ENCODE measurements at places on chromosomes 12 and 14.

DNA sequence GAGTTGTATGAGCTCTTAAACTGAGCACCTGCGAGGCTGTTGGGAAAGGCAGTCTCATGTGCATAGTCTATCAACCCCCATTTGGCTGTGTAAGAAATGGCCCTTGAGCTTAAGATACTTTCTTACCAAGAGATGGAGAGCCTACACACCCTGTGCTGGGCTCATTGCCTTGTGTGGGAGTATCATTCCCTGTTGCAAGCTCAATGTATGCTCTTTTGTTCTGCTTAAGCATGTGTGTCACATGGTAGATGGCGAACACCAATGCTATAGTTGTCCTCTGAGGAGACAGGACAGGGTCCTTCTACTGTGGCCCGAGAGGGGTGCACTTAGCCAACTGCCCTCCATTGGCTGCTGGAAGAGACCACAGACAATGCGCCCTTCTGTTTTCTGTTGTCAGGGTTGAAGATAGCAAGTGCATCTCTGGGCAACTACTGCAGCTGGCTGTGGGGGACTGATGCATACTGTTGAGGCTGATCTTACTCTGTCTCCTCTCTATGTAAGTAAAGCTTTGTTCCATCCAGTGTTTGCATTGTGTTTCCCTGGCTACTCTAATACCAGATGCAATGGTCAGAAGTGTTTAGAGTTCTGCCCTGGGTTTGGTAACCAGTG lies 79.5 kb downstream of the PTPRB start:
- DNase-seq: no peak

GRCh38 chr12:13591059-13591458 lies 390.3 kb downstream of the GRIN2B start:
- no peak for DNase-seq

GRCh38 chr14:94138251-94138650 lies 8.8 kb upstream of the IFI27L2 start:
- DNase-seq: no peak

DNA sequence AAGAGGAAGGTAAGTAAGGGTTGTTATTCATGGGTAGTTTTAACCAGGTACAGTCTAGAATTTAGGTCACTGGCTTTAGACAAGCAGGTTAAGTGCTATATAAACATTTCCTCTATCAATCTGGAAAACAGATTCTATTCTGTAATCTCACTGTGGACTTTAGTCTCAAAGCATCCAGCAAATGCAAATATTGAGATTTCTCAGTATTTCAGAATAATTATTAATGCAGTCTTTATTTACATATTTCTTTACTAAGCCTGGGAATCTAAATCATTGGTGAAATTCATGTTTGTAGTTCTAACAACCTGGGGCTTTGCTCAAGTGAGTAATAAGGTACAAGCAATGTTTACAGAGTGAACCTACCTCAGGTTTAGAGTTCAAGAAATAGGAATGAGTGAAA lies 61.9 kb downstream of the SLC41A2 start:
- no peak for DNase-seq

- no peak for DNase-seq
These were observed 10.8 kb upstream of the BCDIN3D start for GRCh38 chr12:49853671-49854070.

- no peak for DNase-seq
These were observed 17.6 kb upstream of the STK38L start for GRCh38 chr12:27226407-27226929.

DNA sequence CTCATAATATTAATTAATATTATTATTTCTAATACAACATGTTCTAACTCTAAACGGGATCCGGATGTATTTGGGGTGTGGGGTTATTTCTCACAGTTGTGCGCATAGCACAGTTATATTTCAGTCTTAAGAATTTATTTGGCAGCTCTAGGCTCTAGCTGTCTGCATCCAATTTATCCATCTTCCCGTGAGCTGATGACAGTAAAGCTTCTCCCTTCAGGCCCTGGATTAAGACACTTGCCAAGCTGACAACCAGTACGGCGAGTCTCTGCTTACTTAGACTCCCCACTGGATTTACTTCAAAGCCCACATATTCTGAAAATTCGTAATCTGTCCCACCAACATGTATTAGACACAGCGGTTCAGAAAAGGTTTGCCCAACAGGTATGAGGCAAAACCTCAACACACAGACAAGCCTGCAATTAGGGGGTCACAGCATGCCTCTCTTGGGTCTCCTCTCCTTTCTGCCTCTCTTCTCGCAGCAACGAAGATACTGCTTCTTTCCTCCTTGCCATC lies 232.9 kb upstream of the TMTC1 start:
- DNase-seq: no peak

DNA sequence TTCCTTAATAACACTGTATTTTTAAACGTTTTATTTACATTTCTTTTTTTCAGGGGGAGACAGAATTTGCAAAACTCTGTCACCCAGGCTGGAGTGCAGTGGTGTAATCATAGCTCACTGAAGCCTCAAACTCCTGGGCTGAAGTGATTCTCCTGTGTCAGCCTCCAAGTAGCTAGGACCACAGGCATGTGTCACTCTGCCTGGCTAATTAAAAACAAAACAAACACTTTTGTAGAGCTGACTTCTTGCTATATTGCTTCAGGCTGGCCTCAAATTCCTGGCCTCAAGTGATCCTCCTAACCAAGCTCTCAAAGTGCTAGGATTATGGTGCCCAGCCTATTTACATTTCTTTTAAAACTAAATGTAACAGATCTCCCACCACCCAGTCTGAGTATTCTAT lies 12.7 kb downstream of the CPSF6 start:
- DNase-seq: no peak

DNA sequence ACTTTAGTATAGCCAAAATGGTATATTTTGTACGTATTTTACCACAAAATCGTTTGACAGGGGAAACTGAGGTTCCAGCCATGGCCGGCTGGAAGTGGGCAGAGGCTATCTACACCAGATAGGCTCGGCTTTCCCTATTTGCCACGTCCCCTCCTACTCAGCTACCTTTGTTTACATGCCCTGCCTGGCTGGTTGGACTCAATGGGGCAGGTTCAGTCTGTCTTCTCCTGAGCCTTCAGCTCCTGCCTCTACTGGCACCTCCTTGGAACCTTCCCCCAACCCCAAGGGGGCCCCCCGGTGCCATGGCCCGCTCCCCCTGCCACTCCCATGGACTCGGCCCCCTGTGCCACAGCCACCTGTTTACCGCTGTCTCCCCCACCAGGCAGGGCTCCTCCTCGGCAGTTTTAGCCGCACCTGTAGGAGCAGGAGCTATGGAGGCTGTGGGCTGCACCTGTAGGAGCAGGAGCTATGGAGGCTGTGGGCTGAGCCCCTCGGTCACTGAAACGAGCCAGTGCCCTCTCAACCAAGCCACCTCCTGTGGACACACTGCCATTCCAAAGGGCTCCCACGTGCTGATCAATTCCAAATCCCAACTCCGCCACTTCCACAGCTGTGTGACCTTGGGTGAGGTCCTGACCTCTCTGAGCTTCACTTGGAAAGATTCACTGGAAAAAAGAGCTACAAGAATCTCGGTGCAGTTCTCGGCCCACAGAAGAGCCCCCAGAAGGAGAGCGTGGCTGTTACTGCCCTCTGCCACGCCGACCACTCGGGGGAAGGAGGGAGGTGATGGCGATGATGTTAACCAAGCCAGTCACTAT lies 62.2 kb downstream of the NCOR2 start:
- DNase-seq: no peak

- no peak for DNase-seq
These were observed 11.2 kb upstream of the BTG1 start for GRCh38 chr12:92156704-92157395.

GRCh38 chr12:87847147-87847546 lies 182.1 kb downstream of the C12orf50 start:
- peak; percentile 46 for DNase-seq

DNA sequence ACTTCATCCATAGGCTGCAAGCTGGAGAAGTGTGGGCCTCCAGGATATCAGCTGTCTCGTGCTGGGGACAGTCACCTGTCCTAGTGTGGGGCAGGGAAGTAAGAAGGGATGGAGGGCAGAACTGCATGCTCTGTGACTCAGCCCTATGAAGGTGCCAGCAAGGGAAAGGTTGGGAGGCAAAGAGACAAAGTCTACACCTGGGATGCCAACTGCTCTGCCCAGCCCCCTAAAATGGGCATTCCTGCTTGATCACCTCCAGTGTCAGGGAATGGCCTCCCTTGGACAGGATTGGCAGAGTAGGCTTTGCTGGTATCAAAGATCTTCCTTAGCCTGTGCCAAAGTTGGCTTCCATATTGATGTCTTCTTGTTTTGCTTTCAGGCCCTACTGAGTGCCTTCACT lies 335.0 kb downstream of the BCL11B start:
- no peak for DNase-seq

DNA sequence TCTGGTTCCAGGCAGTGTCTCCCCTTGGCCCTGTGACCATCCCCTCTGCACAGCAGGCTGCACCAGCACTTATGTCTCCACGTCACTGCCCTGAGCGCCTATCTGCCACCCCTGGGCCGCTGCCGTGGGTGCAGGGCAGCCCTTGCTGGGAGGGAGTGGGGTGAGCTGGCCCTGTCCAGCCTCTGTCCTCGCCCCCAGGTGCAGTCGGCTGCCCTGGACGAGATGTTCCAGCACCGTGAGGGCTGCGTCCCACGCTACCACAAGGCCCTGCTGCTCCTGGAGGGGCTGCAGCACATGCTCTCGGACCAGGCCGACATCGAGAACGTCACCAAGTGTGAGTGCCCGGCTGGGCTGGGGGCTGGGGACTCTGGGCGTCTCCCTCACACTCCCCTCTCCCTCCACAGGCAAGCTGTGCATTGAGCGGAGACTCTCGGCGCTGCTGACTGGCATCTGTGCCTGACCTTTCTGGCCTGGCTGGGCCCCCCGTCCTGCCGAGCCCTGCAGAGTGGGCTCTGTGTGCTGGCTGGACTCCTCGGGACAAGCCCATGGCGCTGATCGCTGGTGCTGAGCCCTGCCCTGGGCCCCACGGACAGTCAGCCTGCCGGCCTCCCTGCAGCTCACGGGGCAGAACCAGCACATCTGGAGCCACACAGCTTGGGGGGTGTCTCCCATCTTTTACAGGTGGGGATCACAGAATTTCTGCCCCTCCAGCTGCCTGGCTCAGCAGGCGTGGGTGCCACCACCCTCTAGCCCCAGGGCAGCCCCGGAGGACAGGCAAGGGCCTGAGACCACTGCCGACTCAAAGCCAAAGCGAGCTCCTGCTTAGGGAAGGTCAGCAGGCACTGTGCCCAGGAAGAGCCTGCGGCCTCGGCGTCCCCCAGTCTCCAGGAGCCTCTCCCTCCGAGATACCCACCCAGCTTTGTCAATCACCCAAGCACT lies 7.9 kb upstream of the PUS1 start:
- DNase-seq: no peak
